ENCODE measurements at places on chromosomes 7 and 10.

DNA sequence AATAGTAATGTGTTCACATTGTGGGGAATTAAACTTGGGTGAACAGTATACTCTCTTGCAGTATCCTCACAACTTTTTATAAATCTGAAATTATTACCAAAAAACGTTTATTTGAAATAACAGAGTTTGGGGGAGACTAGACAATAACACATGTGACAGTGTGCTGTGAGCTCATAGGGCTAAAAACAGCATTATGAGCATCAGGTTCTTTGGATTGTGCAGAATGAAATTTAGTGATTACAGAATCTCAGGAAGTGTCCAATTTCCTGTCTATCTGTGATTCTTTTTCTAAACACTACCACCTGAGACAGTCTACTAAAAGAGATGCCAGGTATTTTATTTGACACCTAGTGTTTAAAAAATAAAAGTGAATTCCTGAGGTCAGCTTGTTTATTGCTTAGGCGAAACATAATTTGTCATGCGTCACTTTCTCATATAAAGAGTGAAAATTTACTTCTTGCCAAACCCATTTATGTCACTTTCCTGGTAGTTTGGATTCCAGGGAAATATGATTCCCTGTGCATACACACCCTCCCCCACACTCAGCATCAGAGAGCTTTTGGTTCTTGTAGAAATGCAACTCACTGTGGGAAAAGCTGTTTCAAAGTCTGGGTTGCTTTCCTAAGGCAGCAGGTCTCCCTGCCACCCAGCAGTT lies 71.2 kb downstream of the AOAH start:
- H3K4me1 ChIP-seq: no peaks in the 10 kb centered on the region
- H3K4me3 ChIP-seq: no peak overlapping the region
- no peak for DNase-seq
- H3K36me3 ChIP-seq: no peaks in the 10 kb centered on the region

GRCh38 chr10:129837909-129838582 lies 126.0 kb downstream of the EBF3 start:
- no peak for DNase-seq
- no peak overlapping the region for H3K27ac ChIP-seq
- no peaks in the 10 kb centered on the region for H3K4me1 ChIP-seq
- no peaks in the 10 kb centered on the region for H3K27me3 ChIP-seq
- H3K36me3 ChIP-seq: no peaks in the 10 kb centered on the region

- peak overlapping the region; percentile 69 for H3K4me3 ChIP-seq
- no peak for DNase-seq
- peaks cover 12% of the 10 kb centered on the region for H3K36me3 ChIP-seq
- H3K27me3 ChIP-seq: peaks cover 79% of the 10 kb centered on the region
- H3K4me1 ChIP-seq: peaks cover 56% of the 10 kb centered on the region
Observed at GRCh38 chr10:99531026-99531695, 1.6 kb upstream of the NKX2-3 start.

DNA sequence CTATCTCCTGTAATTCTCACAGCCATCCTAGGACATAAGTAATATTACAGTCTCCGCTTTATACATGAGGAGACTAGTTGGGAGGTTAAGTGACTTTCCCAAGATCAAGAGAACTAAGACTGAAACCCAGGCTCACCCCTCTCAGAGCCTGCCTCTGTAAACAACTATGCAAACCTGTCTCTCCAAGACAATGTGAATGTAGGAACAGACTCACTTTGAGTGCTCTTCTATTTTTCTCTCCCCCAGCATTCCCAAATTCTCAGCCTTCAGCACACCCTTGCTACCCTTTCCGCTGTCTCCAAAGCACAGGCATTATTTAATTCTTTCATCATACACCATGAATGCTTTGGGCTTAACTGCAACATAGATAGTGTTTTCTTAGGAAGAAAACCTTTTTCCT lies 13.6 kb downstream of the ACTA2 start:
- H3K27me3 ChIP-seq: no peaks in the 10 kb centered on the region
- H3K4me1 ChIP-seq: peaks cover 11% of the 10 kb centered on the region
- no peak for DNase-seq
- H3K27ac ChIP-seq: no peak overlapping the region

DNA sequence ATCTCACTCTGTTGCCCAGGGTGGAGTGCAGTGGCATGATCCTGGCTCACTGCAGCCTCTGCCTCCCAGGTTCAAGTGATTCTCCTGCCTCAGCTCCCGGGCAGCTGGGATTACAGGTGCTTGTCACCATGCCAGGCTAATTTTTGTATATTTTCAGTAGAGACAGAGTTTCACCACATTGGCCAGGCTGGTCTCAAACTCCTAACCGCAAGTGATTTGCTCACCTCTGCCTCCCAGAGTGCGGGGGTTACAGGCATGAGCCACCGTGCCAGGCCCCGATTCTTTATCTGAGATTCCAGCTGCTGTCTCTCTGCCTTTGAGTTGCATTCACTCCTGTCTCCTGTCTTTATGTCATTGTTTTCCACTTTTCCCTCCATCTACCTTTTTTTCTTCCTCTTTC lies 168.7 kb downstream of the TMEM178B start:
- H3K4me3 ChIP-seq: no peak overlapping the region
- DNase-seq: no peak
- H3K36me3 ChIP-seq: no peaks in the 10 kb centered on the region
- peaks cover 5% of the 10 kb centered on the region for H3K27me3 ChIP-seq

DNA sequence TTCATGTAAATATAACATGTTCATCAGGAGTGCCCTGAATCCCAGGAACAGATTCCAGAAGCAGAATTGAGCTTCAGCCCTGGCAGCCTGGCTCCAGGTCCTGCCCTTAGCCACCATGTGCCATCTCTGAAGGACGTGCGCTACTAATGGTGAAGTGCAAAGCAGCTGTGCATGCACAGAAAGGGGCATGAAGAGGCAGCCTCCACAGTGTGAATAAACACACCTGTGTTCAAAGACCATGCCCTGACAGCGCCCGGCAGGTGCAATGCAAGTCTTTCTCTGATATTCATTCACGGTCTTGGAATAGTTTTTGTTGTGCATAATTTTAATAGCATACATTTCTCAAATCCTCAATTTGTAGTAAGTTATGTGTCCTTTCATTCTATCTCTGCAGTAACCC lies 250.4 kb upstream of the TCERG1L start:
- peaks cover 5% of the 10 kb centered on the region for H3K27me3 ChIP-seq
- H3K36me3 ChIP-seq: no peaks in the 10 kb centered on the region

GRCh38 chr10:129703287-129704137 lies 236.5 kb downstream of the MGMT start:
- no peaks in the 10 kb centered on the region for H3K36me3 ChIP-seq
- H3K27me3 ChIP-seq: no peaks in the 10 kb centered on the region
- peak overlapping the region; percentile 6 for H3K27ac ChIP-seq
- no peak overlapping the region for H3K4me3 ChIP-seq
- no peak for DNase-seq

DNA sequence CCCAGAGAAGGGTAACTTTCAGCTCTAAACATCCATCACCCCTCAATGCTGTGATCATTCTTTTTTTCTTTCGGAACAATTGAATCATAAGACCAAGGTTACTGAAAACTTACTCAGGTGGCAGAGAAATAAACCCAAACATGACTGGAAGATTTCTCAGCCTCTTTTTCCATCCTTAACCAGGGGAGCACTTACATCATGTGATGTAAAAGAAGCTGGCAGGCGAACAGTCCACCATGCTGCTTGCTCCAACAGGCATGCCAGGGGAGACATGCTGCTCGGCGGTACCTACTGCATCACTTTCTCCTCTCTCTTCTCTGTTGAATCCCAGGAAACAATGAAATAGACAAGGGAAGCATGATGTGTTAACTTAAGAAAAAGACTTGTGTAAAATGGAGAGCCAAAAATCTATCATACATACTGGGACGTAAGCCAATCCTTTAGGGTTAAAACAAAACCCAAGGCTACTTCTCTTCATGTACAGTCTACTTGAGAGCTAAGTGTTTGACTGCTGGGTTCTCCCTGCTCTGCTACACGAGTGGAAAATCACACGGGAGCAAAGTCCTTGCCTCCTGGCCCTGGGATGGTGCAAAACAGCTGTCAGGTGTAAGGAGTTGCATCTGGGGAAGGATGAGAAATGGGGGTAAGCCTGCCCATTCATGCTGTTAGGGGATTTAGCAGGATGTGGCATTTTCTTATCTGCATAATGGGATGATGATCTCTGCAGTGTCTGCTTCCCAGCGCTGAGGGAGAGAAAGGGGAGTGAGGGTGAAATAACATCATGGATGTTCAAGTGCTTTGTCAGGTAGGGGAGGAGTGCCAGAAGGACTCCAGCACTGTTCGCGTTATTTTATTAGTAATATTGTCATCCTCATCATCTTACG lies 64.3 kb upstream of the ZNF438 start:
- no peak overlapping the region for H3K4me3 ChIP-seq
- H3K36me3 ChIP-seq: no peaks in the 10 kb centered on the region
- no peak for DNase-seq

- DNase-seq: no peak
- no peak overlapping the region for H3K27ac ChIP-seq
- H3K27me3 ChIP-seq: no peaks in the 10 kb centered on the region
- H3K36me3 ChIP-seq: peaks cover 14% of the 10 kb centered on the region
Observed at GRCh38 chr7:63070696-63071095, 928.0 kb upstream of the ZNF722 start.

GRCh38 chr10:70982443-70982842 lies 94.1 kb upstream of the PCBD1 start:
- no peak for DNase-seq
- H3K36me3 ChIP-seq: no peaks in the 10 kb centered on the region
- H3K27ac ChIP-seq: no peak overlapping the region
- peak overlapping the region; percentile 75 for H3K4me3 ChIP-seq
- H3K4me1 ChIP-seq: peaks cover 4% of the 10 kb centered on the region

Measured in naive B cell (primary cell).